ENCODE measurements at places on chromosomes 1 and 21.

DNA sequence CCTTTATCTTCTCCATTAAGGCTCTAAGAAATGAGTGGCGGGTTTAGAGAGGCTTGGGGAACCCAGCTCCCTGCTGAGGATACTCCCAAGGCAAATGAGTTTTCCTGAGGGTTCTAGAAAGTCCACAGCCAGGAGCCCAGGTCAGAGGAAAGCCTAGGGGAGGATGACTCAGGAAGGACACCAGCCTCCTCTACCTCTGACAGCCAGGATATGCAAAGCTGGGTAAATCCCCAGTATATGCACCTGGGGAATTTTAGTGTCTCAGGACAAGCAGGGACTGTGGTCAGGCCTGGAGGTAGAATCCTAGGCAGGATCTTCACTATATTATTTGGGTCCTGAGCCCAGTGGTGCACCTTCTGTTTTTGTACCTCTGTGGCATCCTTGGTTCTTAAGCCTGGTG, 23.5 kb upstream of the WNT4 start:
- no peak for DNase-seq

GRCh38 chr1:35570589-35571137, 2.5 kb upstream of the TFAP2E start:
- no peak for DNase-seq

GRCh38 chr21:40372506-40372905, 474.5 kb downstream of the DSCAM start:
- no peak for DNase-seq

GRCh38 chr1:3019516-3020051, 1.7 kb upstream of the ACTRT2 start:
- no peak for DNase-seq

DNA sequence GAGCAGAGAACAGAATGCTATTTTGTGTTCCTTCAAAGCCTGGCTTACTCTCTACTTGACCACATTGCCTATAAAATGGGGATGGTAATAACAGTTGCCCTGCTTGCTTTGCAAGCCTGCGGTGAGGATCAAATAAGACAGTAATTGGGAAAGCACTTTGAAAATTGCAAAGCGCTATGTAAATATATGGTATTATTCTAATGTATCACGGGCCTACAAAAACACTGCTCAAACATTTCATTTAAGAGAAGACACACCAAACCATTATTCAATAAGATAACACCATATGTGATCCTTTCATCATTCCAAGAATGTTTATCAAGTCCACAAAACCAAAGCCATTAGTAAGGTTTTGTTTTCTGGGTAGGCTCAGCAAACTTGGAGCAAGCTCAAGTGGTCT, 208.4 kb downstream of the ROR1 start:
- no peak for DNase-seq

GRCh38 chr1:107787299-107787698, 177.7 kb downstream of the VAV3 start:
- DNase-seq: no peak

DNA sequence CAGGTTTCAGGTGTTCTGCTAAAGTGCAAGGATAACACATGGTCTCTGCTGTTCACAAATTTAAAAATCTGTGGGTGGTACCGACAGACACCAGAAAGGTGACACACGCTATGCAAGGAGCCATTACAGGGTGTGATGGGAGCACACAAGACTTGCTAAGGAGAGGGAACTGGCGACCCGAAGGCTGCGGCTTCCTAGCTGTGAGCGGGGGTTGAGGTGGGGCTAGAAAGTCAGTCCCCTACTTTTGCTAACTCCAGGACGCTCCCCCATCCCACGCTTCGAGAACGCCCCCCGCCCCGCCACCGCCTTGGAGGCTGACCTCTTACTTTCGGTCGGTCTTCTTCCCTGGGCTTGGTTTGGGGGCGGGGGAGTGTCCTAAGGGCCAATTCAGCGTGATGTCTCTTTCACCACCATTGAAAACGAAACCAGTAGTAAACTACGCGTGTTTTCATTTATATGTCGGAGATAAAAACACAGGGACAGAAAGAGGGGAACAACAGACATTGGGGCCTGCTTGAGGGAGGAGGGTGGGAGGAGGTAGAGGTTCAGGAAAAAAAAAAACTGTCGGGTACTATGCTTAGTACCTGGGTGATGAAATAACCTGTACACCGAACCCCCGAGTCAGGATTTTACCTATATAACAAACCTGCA, 1.1 kb downstream of the CKS1B start:
- peak; percentile 18 for DNase-seq

GRCh38 chr1:182119631-182120030, 58.1 kb upstream of the ZNF648 start:
- DNase-seq: no peak

DNA sequence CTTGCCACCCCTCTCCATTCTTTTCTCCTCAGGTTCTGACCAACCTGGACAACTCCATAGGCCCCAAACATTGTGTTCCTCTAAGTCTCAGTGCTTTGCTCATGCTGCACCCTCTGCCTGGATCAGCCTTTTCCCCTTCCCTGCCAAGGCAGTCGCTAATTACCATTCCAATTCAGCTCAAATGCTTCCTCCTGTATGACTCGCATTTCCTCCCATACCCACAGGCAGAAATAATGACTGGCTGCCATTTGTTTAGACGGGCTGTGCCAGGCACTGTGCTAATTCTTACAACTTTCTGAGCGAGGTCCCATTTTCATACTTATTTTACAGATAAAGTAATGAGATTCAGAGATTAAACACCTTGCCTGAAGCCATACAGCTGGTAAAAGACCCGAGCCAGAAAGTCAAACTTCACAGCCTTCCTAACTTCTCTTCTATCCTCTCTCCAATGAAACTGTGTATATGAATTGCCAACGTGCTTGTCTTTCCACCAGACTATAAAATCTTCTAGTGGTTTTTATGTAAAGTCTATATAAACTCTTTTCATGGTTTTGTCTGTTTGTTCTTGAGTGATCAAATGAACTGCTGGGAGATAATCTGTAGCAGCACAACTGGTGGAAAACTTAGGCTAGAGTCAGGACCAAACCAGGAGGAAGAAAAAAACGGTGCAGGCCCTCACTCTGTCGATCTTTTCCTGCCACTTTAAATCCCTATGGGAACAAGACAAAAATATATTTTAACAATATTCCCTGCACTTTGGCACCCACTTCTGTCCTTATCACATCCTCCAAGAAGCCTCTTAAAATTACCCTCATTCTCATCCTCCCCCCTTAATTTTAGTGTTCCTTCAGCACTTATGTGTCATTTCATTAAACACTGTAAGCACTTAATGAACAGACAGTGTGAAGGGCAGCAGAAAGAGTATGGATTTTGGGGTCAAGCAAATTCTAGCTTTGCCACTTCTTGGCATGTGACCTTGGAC, 33.7 kb downstream of the RAB3B start:
- no peak for DNase-seq

DNA sequence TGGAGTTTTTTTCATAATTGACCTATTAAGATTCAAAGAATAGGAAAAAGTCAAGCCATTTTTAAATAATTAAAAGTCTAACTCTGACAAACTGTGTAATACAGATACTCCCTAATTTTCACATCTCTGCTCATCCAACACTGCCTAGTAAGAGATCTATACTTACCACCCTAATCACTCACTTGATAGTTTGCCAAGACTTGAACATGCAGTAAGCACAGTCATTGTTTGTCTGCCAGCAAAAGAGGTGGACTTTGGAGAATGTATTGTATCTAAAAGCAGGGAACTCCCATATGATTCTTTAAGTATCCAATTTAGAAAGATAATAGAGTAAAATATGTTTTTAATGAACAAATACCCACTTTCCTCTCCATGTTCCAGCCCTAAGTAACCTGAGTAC, 15.5 kb downstream of the TMEM59 start:
- no peak for DNase-seq

DNA sequence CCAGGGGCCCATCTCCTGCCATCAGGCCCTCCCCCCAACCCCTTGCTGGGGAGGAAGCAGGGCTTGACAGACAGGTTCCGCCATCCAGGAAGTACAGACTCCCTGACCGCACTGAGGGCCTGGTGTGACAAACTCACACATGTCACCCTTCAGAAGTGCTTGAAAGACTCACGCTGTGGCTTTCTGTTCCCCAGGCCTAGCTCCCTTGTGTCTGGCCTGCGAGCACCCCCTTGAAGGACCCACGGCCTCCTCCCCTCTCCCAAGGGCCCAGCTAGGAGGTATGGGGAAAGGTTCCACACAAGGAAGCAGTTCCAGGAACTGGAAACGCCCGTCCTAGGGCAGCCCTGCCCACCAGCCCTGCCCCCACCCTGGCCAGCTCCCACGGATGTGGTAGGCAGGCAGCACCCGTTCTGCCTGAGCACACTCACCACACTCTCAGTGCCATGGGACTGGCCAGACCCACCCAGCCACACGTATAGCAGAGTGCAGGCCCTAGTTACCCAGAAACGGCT, 26.7 kb downstream of the SLC2A1 start:
- peak; percentile 57 for DNase-seq

DNA sequence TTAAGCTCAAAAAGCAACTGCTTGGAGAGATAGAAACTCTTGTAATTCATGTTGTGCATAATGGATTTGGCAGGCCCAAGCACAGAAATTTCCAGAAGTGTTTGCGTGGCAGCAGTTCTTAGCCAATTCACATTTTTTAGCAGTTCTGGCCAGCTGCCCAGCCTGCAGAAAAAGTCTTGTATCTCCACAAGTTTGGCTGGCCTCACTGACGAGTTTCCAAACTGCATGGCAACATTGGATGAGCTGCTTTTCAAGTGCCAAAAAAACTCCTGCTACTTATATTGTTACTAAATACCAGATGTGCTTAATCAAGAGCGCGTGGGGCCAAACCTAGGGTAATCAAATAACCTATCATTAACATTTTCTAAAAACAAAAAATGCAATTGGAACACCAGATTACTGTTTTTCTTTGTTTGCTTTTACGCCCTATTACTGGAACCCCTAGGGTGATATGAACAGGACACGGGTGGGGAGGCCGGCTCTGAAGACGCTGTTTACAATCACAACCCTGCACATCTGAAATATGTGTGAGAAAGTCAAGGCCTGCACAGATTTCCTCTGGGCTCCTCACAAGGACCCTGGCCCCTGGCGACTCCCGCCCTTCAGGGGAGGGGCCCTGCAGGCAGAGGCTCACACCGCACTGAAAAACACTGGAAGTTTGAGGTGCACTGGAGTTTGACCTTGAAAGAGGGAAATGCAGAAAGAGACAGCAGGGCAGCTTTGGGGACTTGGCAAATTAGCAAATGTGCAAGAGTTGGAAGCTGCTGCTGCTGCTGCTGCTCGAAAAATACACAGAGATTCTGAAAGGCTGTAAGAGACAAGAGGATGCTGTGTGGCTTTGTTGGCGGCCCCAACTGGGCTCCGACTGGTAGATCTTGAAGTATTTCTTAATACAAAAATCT, 55.2 kb upstream of the TARBP1 start:
- no peak for DNase-seq

DNA sequence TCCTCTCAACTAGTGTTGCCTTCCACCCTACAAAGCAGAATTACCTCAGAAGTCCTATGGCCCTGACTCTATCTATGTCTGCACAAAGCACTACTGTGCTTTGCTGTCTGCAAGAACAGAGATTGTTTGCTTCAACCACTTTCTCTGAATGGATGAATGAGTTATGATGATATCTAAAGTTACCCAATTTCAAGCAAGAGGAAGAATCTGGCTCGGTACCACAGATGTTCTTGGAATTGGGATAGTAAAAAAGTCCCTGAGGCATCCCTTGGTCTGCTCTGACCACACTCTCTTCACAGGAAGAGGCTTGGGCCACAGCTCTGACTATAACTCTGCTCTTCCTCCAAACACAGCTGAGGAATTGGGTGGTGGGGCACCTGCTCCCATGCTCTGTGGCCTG, 31.2 kb downstream of the MTARC1 start:
- DNase-seq: no peak

GRCh38 chr1:85406887-85407533, 57.9 kb downstream of the DDAH1 start:
- no peak for DNase-seq

DNA sequence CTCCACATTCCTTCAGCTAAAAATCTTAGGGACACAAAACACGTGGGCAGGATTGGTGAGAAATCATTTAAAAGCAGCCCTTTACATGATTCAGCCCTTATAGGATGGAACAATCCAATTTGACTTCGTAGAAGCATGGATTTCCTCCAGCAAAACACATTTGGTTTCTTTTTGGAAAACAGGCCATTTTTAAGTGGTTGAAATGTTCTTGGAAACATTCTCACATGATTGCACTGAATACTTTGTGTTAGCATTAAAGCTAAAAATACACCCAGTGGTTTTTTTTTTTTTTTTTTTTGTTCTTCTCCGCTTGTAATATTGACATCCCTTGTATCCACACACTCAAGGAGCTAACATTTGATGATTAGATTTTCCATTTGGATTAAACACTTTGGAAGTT, 42.1 kb upstream of the ABCG1 start:
- DNase-seq: no peak

GRCh38 chr1:230972855-230973271, 5.8 kb downstream of the TTC13 start:
- peak; percentile 14 for DNase-seq

- no peak for DNase-seq
These were observed 175.0 kb downstream of the SMYD3 start for GRCh38 chr1:246332078-246332477.

- DNase-seq: no peak
These were observed 25.3 kb downstream of the CR1L start for GRCh38 chr1:207670192-207670591.

- no peak for DNase-seq
These were observed 436.3 kb upstream of the RUNX1 start for GRCh38 chr21:35485364-35485763.

DNA sequence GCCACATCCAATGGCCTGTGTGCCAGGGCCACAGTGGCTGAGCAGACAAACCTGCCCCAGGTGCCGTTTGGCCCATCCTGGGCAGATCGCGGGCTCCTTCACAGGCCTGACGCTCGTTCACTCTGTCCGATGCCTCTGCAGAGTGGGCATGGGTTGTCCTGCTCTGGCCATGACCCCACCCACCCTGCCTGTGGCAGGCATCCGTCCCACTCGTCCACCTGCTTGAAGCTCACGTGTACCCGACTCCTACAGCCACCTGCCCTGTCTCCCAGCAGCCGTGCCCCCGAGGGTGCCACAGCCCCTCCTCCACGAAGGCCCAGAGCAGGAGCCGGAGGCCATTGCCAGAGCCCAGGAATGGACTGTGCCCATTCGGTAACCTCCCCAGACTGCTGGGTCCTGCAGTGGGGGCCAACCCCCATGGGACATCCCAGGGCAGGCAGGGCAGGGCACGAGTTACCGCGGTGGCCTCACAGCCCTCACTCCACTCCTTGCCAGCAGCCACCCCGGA, 41.9 kb downstream of the TRIM11 start:
- DNase-seq: no peak

- DNase-seq: no peak
These were observed 683.2 kb upstream of the TPTE start for GRCh38 chr21:9837946-9838737.

DNA sequence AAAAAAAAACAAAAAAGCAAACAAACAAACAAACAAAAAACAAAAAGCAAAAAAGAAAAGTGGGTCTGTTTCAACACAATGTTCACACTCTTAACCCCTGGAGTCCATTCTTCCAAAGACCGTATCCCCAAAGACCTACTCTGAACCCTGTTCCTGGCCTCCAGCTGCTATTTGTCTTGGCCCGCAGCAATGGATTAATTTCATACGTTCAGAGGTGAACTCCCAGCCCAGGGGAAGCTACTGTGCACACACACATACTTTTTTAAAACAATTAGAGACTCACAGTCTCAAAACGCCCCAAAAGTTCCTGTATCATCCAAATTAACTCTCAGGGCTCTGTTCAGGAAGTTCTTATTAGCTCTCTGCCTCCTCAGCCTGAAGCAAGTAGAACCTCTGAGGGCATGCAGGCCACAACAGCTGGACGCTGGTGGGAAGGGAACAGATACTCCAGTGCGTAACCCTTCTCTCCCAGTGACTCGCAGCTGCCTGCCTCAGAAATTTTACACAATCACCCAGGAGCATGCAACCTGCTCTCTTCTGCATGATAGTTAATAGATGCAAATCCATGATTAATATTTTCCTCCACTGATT, 395.4 kb downstream of the RRAGC start:
- DNase-seq: no peak
